ENCODE measurements at places on chromosomes 11 and 22. TPM values are rescaled to one million over a fixed set of nuclear protein-coding genes. Genes with fewer than 3 reads are reported as not detected.

Gene CCDC116
- 0.25 TPM for total RNA-seq

Gene KCNJ5
- total RNA-seq = not detected

Gene STT3A
- 285 TPM for total RNA-seq

Gene POTEH
- not detected for total RNA-seq

Gene GGTLC2
- not detected for total RNA-seq

Gene SLC35E4
- total RNA-seq = 5.1 TPM

Gene PIWIL4
- 2.7 TPM for total RNA-seq

Gene FAM83F
- not detected for total RNA-seq

Gene CBLIF
- not detected for total RNA-seq

Gene MMP8
- total RNA-seq = not detected

Gene NUP98
- 66.8 TPM for total RNA-seq

Gene SLC25A18
- not detected for total RNA-seq

Gene ARFGAP2
- 152 TPM for total RNA-seq

Gene SERPING1
- 77.0 TPM for total RNA-seq

Gene UPK2
- total RNA-seq = not detected

Gene MYBPC3
- total RNA-seq = not detected

Gene OR6T1
- total RNA-seq = not detected

Gene SLC1A2
- total RNA-seq = 23.6 TPM

Gene SEPTIN3
- total RNA-seq = not detected

Gene CARD18
- not detected for total RNA-seq

Gene SLC22A12
- total RNA-seq = not detected

Gene KCNK4
- total RNA-seq = not detected

Gene TRIM34
- total RNA-seq = 15.5 TPM

Gene AIFM3
- total RNA-seq = 0.45 TPM
